ENCODE measurements at places on chromosomes 1 and 21.

DNA sequence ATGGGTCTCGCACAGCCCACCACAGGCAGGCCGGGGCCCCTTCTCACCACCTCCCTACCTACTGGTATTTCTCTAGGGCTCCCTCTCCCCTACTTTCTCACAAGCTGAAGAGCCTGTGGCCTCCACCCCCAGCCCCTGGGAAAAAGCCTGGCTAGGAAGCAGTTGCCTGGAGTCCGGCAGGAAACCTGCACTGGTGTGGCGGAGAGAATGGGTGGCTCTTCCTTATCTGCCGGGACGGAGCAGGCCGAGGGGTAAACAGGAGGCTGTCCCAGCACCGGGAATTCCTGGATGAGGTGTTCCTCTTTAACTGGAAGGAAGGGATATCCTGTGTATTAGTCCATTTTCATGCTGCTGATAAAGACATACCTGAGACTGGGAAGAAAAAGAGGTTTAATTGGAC lies 125.8 kb downstream of the TLR5 start:
- DNase-seq = no peak

DNA sequence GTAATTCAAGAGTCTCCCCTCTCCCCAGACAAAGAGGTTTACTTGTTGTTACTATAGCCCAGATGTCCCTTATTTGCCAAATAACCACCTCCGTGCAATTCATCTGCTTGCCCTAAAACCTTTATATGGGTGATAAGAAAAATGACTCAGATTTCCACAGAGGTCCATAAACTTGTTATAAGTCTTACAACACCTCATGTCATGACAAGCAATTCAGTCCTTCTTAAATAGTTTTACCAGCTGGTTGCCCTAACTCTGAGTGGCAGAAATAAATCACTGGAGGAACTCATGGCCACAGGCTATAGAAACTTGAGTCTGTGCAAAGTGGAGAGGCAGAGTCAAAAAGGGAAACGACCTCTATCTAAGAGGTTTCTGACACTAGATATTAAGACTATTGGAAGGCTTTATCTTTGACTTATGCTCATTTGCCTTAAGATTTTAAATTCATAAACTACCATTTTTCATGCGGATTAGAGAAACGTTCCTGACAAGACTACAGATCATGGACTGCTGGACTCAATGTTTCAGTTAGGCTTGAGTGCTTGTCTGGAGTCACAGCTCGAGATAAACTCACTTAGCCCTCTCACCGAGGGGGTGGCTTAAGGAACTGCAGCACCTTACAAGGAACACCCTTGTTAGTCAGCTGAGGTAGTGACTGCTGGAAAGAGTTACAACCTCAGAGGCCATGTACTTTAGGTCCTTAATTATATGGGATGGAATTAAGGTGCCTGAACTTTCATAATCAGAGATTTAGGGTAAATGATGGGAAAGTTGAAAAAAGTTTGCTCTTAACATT lies 662.5 kb upstream of the USP24 start:
- no peak for DNase-seq

DNA sequence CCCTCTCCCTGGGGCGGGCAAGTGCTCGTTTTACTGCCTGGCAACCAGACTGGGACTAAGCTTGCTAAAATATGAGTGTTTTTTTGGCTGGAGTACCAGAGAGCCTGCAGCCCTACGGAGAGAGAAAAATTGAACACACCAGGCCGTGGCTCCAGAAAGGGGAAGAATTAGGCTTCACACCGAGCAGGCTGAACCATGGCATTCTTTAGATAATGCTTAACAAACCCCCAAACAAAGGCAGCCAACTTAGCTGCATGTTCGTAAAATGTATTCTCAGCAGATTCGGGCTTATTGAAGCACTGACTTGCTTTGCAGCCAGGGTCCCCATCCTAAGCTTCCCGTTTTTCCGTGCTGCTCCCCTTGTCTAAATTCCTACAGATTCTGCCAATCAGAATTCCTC lies 76.6 kb downstream of the LMX1A start:
- no peak for DNase-seq

- DNase-seq = no peak
Observed at GRCh38 chr1:87028576-87028975, 114.1 kb downstream of the HS2ST1 start.

DNA sequence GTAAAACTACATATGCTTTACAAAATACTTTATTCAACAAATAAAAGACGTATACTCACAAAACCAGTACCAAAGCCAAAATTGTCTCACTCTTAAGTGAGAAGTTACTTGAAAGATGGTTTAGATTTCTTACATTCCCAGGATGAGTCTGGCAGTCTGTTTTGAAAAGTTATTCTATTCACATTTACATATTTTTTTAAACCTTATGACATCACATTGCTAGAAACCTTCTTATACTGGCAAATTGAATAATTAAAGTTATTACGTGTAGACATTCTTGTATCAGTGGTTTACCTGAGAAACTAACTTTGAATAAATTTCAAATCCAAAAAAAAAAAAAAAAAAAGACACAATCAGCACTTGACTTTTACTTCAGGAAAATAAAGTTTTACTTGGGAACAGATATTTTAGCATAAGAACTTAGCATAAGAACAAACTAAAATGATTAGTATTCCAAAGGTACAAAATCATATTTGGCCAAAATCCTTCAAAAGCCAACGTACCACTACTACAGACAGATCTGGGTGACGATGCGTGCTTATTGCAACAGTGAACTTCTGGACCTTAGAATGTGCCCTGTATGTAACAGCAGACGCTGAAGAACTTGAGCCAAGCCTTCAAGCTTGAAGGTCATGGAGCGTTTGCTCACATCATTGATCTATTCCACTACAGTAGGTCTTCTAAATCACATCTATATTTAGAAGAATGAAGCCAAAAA lies 2.5 kb downstream of the CDC42BPA start:
- DNase-seq = no peak

- DNase-seq = peak; percentile 62
Observed at GRCh38 chr1:89844241-89844807, 23.5 kb downstream of the LRRC8D start.

DNA sequence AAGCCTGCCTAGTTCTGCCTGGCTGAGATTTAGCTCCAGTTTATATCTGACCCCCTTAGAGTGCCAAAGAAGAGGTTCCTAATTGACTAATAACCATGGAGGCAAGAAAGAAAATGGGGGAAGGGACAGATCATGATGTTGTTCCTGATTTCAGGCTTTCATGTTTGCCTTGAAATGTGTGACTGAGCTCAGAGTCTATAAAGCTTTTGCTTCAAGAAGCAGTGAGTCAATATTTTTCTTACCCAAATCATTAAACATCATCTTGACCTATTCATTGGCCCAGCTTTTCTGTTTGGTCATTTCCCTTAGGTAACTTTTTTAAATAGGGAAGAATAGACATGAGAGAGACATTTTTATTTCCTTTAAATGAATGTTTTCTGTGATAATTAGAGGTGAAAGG lies 55.9 kb downstream of the HHAT start:
- DNase-seq = no peak
